Hematopoietic multipotent progenitor cell treated with erythropoietin and hydrocortisone succinate and interleukin-3 and kit ligand, for 17 days (in vitro differentiated cells): ENCODE measurements at places on chromosomes 16 and 17.

DNA sequence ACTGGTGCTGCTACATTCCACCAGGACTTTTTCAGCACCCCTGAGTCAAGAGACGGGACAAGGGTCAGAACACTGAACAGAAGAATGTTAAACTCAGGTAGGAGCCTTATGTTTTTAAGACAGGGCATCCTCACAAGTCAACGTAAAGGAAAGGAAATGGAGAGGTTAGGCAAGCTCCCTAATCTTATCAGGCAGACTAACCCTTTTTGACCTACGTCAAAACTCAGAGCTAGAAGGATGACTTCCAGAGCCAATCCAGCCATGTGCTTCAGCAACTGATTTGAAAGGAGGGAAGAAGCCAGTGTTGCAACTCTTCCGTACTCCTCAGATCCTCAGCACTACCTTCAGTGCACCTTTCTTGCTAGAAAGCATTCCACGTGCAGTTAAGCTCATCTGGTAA is 46.8 kb downstream of the REXO5 start:
- DNase-seq, result no peak

- DNase-seq, result no peak
Observed at GRCh38 chr17:64682261-64683181, 20.4 kb upstream of the SMURF2 start.

GRCh38 chr17:30336369-30337171 is 2.7 kb upstream of the TMIGD1 start:
- peak; percentile 69 for DNase-seq

DNA sequence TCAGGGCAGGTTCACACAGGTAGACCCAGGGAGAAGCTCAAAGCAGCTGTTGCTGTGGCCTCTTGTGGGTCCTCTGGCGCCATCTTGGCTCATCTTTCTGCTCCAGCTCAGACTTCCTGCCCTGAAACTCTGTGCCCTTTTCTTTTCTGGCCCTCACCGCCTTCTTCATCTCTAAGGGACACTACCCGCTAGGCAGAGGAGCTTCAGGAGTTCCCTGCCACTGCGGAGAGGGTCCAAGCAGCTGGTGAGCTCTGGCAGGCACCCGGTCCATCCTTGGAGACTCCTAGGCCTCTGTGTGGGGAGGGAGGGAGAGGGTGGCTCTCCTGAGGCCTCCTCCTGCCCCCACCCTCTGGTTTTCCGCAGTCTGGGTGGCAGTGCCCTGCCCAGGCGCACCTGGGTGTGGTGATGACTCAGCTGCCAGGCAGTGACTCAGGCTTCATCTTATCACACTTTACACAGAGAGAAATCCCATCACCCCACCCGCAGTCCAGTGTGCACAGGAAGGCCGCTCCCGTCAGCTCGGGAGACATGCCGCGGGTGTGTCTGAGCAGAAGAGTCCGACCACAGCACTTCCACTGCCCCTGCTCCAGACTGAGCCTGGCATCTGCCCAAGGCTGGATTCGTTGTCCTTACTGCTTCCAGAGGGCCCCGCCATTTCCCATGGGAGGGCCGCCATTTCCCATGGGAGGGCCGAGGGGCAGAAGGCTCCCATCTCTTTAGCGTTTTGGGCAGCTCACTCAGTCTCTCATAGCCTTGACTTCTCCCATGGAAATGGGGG is 7.3 kb downstream of the NT5C start:
- peak; percentile 98 for DNase-seq

- no peak for DNase-seq
Observed at GRCh38 chr16:680625-680945, 375 bp downstream of the STUB1 start.

- no peak for DNase-seq
Observed at GRCh38 chr17:6643451-6644125, 2.7 kb downstream of the TXNDC17 start.
